ENCODE measurements at places on chromosomes 3 and 15.

GRCh38 chr15:92643849-92644815, 11.4 kb downstream of the FAM174B start:
- peak; percentile 27 for DNase-seq

- DNase-seq = no peak
These were observed 248.8 kb upstream of the ADAMTS9 start for GRCh38 chr3:64936556-64936955.

DNA sequence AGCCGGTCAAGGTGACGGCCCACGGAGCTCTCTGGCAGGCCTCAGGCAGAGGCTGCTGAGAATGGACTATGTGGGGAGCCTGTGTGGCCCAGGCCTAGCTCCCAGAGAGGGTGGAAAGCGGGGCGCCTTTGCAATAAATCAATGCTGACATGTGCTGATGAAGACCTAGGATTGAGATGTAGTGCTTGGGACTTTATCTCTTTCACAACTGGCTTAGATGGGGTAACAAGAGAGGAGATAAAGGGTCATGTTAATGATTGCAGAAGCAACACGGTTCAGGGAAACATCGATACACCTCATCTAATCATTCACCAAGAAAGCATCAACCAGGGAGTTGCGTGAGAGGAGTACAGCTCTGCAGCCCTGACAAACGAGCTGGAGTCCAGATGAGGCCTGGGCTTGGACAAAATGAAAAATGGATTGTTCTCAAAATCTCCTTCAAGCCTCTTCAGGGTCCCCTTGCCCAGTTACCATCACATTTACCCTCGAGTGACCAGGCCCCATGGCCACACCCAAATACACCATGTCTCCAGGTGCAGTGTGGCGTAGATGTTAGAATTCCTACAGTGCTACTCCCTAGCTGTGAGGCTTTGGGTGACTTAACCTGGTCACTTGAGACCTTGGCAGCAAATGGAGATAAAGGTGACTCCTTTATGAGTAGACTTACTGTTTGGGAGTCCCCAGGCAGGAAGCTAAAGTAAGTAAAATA, 146.4 kb upstream of the LIPC start:
- DNase-seq = no peak

DNA sequence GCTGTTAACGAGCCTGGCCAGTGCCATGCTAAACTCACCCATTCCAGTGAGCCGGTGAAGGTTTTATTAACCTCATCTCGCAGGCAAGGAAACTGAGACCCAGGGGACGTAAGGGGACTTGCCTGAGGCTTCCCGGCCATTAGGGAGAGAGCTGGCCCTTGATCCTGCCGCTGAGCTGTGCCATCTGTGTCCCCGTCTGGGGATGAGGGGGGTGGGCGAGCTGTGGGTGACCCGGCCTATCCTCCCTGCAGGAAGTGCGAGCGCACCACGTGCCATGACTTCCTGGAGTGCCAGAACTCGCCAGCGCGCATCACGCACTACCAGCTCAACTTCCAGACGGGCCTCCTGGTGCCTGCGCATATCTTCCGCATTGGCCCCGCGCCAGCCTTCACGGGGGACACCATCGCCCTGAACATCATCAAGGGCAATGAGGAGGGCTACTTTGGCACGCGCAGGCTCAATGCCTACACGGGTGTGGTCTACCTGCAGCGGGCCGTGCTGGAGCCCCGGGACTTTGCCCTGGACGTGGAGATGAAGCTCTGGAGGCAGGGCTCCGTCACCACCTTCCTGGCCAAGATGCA, 88.5 kb downstream of the FBLN2 start:
- DNase-seq = peak; percentile 1

DNA sequence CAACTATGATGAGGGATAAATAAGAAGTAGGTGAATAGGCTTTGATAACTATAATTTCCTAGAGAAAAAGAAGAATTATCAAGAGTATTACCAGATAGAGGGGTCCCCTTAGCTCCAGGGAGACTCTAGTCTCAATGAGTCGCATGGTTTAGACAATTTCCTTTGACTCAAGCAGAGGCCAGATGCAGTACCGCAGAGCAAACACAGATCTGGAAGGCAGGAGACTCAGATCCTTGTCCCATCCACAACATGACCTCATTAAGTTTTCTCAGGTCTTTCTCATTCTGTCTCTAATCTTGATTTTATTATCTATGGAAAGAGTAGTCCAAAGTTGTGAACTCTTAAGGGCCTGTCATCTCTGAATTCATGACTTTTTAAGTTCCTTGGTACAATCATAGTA, 987.9 kb downstream of the NTRK3 start:
- no peak for DNase-seq

- no peak for DNase-seq
These were observed 110.7 kb upstream of the CNTN4 start for GRCh38 chr3:1987980-1988379.

DNA sequence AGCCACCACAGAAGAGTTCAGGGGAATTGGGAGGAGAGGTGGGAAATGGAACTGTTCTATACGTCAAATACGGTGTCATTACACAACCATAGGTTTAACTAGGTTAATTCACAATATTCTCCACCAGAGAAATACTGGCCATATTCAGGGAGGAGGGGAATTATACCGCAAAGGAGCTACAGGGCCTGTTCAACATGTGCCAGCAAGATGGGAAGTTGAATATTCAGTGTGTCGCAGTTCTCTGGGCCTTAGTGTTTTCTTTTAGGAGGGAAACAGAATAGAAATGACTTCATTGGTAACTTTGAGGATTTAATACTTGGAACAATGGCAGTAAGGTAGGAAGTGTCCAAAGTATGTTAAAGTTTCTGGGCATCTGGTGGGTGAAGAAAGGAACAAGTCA, 18.0 kb upstream of the FBXW12 start:
- no peak for DNase-seq

- peak; percentile 11 for DNase-seq
These were observed 171.8 kb upstream of the CDIN1 start for GRCh38 chr15:36407647-36408046.

DNA sequence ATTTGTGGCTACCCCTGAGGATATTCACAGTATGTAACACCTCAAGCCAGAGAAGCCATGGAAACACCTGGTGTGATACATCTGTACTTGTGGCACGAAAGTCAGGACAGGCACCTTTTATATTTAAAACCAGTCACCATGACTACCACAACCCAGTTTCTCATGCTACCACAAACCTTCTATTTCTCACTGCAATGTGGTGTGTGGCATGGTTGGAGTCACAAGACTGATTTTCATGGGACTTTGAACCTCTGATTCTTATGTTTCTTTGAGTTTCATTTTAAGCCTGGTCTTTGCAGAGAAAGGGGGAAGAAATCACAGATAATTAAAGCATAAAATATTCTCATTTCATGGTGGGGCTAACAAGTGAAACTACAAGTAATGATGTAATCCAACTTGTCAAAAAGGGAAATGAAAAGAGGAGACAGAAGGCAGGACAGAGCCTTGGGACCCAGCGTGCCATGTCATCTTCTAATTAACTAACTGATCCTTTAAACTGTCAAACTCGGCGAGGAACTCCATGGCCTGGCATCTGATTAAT, 175.9 kb downstream of the PDZRN3 start:
- no peak for DNase-seq

DNA sequence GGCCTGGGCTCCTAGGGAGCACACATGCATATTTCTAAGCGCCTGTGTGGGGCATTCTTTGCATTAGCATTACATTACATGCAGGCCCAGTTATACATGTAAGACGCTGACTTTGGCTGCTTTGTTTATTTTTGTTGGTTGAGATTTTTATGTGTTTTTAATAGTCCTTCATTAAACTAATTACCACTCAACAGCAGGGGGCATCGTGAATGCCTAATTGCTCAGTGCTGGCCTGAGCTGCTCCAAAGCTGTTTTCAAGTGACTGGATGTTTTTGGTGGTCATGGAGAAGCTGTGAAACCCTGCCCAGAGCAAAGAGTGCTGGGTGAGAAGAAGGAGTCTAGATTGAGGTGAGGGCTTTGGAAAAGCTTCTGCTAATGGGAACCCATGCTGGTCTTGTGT, 41.5 kb downstream of the GPD1L start:
- no peak for DNase-seq

GRCh38 chr15:80744415-80744814, 34.8 kb upstream of the CEMIP start:
- DNase-seq = no peak

DNA sequence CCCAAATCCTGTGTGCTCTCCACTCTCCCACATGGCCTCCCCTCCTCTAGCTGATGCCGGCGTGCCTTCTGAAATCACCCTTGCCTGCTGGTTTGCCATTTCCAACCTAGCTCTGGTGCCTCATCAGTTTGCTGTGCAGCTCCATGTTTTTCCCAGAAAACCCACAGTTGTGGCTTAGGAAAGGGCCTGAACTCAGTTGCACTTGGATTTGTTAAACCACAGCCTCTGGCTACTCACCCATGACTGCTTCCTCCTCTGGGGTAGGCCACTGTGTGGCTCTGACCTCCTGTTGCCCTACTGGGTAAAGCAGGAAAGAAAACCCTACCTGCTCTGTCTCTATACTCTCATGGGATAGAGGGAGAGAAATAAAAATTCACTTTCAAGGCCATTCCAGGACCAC, 97.3 kb downstream of the DAPK2 start:
- DNase-seq = no peak

- no peak for DNase-seq
These were observed 92.4 kb downstream of the CLDN1 start for GRCh38 chr3:190229632-190230424.

GRCh38 chr3:145939431-145939830, 221.6 kb downstream of the PLOD2 start:
- no peak for DNase-seq

GRCh38 chr3:132530624-132531023, 66.4 kb upstream of the ACKR4 start:
- DNase-seq = no peak

DNA sequence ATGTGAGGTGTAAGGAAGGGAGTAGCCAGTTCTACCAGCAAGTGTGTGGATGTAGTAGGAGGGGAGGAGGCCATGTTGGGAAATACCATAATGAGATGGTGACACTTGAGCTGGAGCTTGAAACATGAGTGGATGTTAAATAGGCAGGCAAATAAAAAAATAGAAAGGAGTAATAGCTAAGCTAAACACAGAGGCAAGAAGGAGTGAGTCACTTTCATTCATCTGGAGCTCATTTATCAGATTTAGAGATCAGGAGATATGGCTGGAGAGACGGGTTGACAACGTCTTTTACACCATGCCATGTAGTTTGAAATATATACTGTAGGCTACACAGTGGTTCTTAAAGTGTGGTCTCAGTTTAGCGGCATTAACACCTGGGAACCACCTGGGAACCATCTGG, 390.5 kb downstream of the DIPK2A start:
- DNase-seq = no peak

DNA sequence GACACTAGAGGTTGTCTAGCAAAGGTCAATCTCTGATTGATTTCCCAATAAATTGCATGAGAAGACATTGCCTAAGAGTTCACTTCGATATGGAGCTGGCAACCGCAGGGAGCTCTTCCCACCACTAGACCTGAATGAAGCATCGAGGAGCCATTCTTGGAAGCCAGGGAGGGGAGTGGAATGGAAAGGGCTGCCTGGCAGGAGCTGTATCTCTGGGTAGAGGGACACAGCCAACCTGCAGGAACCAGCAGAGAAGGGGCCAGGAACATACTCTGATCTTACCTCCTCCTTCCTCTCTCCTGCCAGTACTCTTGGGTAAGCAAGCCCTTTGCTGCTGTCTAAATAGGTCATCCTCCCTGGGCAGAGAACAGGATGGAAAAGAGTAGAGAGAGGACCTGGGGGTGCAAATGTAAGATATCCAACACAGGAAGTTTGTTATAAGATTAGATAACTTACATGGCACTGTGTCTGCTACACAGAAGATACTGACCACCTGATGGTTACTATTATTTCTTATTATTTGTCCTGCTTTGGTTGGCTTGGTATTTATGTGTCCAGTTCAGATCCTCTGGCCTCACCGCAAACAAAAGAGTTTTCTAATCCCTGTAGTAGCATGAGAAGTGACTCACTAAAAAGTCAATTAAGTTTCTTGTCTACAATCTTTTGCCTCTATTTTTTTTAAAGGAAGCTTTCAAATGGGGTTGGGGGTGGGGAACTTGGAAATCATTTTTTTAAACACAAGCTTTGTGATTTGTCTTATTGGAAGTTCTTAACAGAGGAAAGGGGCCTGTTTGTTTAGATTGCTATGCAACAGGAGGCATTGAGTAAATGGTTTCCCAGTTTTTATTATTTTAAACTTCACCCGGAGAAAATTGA, 156.7 kb upstream of the TSC22D2 start:
- no peak for DNase-seq

DNA sequence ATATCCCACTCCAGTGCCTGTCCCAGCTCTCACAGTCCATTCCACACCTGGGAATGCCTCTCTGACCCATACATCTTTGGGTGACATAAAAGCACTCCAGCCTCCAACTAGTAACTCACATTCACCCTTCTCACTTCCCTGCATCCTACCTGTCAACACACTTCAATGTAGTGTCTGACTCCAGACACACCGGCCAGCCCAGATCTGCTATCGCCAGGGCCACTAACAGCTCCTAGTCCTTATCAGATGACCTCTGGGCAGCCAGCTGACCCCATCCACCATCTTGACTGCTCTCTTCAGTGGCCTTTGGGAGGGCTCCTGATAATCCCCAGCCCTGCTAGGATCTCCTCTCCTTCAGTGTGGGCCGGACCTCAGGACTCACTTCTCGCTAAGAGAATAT, 2.9 kb upstream of the MCM2 start:
- no peak for DNase-seq

DNA sequence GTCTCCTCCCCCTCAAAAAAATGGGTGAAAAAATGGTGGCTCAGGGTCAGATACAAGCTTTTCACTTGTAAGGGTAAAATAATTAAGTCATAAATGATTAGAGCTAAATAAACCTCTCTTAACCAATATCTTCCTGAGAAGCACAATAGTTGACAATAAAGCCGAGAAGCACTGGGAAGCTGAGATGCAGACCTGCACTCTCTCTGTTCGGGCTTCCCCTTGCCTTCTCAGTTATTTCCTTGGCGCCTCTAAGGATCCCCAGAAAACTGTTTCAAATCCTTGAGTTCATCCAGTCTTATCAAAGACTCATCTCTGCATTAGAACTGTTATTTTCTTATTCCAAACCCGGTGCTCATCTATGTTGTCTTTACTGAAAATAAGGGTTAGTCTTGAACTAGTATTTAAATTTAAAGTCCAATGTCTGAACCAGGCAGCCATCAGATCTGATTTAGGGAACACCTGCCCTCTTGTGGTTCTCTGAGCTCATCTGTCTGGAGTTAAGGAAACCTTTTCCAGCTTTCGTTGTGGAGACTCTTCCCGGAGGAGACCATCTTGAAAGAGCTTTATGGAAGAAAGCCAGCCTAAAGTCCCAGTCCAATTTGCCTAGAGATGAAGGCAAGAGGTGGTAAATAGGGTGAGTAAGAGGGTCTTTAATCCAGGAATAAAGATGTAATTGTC, 256.4 kb upstream of the MCTP2 start:
- no peak for DNase-seq

DNA sequence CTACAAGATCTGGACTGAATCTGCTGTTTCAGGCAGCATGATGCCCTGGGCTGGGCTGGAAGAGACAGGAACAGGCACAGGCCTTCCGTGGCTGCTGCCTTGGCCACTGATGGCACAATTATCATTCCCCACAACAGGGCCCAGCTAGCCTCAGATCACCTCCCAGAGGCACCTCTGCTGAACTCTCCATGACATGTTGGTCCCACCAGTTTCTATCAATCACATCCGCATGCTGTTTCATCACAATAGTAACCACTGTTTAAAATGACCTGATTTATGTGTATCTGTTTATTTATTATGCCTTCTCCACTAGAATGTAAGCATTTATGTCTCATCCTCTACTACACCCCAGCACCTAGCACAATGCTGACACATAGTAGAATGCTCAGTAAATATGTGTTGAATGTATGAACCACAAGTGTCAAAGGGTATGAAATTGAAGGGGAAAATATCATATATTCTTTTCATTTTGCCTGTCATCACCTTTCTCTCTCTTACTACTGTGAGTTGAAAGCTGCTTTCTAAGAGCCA, 32.7 kb upstream of the ZBTB38 start:
- DNase-seq = no peak
